ENCODE measurements at places on chromosomes 7 and 10.

DNA sequence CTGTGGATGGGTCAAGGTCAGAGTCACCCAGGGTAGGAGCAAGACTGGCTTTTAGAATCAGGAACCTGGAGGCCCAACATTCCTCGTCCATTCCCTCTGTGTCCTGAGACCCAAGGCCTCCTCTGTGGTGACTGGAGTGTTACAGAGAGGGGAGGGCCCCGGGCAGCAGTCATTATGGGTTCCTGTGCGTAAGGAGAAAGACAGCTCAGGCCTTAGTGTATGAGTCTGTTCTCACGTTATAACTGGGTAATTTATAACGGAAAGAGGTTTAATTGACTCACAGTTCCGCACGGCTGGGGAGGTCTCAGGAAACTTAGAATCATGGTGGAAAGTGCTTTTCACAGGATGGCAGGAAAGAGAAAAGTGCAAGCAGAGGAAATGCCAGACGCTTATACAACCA, 422.3 kb downstream of the TCERG1L start:
- DNase-seq: no peak

GRCh38 chr10:75718991-75719390, 287.6 kb downstream of the LRMDA start:
- no peak for DNase-seq

DNA sequence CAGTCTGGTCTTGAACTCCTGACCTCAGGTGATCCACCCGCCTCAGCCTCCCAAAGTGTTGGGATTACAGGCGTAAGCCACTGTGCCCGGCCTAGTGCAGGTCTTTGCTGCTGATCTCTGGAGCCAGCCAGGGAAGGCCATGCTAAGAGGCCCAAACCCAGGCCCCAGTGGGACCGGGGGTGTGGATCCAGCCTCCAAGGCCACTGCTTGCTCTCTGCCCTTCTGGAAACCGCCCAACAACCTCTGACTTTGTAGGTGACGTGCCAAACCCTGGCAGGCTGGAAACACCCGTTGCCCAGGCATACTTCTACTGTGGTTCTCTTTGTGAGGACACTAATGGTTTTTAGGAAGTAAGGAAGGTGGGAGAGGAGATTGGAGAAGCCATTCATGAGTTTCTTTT, 83.5 kb upstream of the GNA12 start:
- DNase-seq: no peak

- DNase-seq: no peak
Observed at GRCh38 chr7:89887489-89887888, 266.8 kb upstream of the STEAP1 start.

- DNase-seq: no peak
Observed at GRCh38 chr10:852386-852785, 79.1 kb downstream of the LARP4B start.

DNA sequence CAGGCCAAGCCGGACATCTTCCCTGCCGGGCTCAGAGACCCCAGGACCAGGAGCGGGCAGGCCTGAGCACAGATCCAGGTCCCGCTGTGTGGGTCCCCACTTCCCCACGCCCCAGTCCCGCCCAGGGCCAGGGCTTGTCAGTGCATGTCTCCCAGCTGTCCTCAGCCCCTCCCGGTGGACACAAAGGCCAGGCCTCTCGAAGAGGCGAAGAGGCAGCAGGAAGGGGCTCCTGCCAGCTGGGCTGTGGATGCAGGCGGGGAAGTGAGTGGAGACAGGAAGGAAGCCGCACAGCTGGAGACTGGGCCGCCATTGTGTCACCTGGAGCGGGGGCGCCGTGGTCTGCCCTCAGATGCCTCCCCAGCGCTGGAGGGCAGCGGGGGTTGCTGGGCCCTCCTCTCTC, 4.8 kb downstream of the GRIFIN start:
- peak; percentile 83 for DNase-seq

DNA sequence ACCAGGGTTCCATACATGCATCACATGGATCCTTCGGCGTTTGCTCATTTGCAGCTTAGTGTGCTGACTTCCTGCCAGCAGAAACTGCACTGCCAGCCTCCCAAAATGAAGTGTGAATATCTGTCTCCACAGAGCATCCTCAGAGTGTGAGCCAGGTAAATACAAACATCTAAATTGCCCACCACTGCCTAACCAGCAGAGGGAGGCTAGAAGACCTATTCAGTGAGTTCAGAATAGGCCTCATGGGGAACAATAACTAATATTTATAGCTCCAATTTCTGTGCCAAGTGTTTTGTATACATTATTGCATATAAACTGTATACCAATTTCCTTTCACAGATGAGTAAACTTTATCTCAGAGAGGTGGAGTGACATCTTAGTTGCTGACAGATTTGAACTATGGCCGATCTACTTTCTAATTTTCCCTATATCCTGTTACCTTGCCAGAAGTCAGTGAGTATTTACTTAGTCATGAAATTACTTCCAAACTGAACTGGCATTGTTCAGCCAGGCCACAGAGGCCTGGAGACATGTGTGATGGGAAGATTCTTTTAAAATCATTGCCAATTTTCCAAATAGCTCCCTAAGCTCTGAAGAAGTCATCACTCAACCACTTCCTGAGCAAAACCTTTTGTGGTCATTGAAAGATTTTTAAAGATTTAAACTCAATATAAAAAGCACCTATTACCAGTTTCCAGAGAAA, 926.5 kb upstream of the GHITM start:
- no peak for DNase-seq

DNA sequence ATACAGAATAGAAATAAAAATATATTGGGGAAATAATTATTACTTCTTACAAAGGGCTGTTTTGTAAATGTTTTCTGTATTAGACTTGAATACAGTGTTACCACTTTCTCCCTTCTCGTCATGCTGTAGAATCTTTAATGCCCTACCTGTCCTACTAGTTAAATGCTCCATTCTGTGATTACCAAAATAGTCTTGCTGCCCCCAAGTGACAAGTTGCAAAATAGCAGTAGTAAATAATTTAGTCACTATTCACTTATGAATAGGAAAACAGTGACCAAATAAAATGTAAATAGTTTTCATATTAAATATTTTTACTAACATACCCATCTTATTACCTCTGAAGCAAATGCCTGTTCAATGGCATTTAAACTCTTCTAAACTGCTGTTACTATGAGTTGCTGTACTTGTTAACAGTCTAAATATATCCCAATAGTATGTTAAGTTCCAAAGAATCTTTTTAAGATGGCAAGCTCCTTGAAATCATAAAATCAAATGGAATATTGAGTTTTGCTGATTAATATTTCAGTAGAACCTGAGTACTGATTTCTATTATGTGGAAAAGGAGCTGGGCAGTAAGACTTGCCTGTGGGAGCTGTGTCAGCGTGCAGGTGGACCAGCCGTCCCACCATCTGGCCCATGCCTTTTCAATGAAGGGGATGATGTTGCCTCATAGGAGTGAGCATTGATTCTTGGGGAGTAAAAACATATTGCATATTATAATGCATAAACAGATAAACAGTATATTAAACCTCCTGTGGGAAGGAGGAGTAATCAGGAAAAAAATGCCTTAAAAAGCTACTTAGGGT, 18.1 kb upstream of the OIT3 start:
- DNase-seq: no peak

DNA sequence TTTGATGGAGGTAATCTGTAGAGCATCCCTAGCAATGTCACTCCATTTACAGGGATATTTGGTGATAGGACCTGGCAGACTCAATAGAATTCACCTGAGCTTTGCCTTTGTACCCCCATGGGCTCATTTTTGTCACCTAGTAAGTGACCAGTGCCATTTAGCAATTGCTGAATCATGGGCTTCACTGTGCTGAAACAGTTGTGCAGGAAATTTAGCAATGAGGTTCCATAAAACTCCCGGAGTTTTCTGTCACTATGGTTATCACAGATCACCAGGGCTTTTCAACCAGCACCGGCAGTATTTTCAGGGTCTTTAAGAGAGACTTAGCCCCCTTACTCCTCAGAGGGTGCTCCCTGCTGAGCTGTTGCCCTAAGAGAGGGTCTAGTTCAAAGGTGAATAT, 40.2 kb downstream of the FAS start:
- no peak for DNase-seq

DNA sequence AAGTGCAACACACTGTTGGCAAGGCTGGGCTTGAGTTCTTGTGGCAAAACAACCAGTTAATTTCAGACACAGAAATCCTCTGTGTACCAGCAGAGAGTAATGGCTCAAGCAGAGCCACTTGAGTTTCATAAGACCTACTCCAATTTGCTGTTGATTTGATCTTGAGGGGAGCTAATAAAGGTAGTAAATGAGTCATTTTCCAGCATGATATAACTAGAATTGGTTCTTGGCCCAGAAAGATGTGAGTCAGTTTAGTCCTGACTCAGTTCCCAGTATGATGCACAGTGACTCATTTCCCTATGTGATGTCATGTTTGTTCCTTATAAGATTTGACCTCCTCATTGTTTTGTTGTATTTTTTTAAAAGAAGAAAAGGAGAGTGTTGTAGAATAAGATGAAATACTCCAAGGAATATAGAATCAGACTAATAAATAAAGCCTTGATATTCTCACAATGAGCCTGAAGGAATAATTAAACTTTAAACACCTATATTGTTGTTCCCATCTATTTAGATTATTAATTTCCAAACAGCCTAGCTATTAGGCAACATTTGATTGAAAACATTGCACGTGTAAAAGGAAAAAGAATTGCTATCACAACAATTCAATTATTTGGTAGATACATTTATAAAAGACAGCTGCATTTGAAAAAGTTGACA, 186.2 kb downstream of the REEP3 start:
- DNase-seq: peak; percentile 60

DNA sequence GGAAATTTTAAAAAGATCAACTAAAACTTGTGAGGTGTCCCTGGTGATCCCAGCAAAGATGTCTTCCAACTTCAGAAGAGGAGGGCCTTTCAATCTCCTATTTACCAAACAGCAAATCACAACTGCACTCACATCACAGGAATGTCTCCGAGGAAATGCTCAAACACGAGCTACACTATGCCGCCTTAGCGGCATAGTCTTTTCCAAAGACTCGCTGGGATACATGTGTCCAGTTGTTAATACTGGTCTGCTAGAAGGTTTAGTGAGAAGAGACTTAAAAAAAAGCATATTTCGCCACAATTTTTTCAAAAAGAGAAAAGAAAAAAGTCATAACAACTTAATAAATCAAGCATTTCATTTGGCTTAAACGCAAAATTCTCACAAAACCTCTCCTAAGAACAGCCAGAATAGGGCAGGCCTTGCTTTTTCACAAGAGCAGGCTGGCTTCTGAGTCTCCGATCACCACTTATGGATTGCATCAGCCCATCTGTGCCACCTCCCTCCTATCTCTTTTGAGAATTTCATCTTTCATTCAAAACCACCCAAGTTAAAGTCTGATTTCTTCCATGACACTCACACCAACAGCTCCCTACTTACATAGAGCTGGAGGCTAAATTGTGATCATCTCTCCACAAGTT, 66.1 kb downstream of the GNA12 start:
- no peak for DNase-seq

GRCh38 chr10:67005981-67006380, 80.1 kb downstream of the LRRTM3 start:
- DNase-seq: no peak

DNA sequence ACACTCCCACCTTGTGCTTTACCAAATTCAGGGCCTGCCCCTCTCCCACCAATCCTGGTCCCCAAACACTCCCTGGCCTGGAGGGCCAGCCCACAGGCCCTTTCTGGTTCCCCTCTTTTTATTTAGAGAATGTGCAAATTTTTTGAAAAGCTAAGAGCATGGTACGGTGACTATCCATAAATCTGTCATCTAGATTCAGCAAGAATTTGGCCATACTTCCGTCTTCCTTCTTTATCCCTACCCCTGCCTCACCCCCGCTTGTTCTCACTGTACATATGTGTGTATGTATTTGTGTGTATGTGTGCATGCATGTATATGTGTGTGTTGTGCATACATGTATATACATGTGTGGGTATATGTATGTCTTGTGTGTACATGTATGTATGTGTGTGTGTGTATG, 8.1 kb upstream of the TBRG4 start:
- DNase-seq: no peak

DNA sequence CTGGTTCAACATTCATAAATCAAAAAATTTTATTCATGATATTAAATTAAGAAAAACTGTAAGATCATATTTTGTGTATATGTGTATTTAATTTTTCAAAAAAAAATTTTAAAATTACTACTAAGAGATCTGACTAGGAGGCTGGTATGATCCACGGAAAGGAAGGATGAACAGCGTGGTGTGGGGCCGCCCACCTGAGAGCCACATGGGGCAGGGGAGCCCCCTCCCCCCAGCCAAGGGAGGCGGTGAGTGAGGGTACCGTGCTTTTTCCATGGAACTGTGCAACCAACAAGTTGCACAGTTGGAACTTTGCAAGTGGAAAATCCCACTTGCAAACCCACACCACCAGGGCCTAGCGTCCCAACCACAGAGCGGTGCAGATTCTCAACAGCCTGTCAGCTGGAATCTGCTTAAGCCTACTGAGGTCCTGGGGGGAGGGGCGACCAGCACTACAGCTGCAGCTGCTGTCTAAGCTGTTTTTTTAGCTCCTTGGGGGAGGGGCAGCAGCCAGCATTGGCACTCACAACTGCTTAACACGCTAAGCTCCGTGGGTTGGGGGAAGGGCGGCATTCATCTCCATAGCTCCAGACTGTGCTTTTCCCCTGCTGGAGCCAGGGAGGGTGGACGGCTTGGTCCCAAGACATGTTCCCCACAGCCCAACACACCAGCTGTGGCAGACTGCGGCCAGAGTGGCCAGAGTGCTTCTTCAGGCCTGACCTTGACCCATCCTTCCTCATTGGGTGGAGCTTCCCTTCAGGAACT, 94.2 kb upstream of the IGFBP3 start:
- no peak for DNase-seq

DNA sequence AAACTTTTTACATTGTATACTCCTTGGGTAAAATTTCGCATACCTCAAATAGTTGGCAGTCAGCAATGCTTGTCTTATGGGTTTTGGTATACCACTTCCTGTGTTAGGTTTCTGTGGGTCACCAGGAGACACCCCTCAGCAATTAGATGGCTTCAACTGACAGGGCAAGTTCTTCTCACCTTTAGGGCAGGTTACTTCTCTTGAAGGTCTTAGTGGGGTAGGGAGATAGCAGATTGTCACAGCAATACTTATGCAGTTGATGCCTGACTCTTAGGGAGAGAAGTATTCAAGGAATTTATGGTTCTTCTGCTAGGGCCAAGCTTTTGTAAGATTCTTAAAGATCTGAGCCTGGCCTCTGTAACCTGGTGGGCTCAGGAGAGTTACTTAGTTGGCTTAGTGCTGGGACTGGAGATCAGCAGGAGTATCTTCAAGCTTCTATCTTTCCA, 42.9 kb downstream of the MKLN1 start:
- no peak for DNase-seq

DNA sequence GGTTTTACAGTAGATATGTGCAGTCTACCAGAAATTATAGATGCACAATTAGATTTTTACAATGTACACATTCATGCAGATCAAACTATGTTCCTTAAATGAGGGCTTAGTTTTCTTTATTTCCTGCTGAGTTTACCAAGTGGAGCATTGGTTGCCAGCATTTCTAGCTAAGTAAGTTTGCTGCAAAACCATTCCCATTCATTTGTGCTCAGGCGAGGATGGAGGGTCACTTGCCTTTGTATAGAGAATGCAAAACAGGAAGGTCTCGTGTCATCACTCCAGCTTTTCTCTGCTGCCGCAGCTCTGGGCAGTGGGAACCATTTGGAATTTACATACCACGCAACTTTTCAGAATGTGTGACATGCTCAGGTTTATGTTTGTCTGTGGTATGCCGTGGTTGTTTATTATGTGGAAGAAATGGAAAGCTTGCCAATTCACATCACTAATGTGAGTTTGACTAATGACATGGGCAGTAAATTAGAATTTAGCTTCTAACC, 198.6 kb downstream of the TRIL start:
- no peak for DNase-seq

GRCh38 chr7:134500406-134500805, 27.0 kb upstream of the AKR1B10 start:
- no peak for DNase-seq
